ENCODE measurements at places on chromosomes 12 and 14.

- DNase-seq, result peak; percentile 44
Observed at GRCh38 chr12:89051065-89051677, 301.1 kb downstream of the DUSP6 start.

DNA sequence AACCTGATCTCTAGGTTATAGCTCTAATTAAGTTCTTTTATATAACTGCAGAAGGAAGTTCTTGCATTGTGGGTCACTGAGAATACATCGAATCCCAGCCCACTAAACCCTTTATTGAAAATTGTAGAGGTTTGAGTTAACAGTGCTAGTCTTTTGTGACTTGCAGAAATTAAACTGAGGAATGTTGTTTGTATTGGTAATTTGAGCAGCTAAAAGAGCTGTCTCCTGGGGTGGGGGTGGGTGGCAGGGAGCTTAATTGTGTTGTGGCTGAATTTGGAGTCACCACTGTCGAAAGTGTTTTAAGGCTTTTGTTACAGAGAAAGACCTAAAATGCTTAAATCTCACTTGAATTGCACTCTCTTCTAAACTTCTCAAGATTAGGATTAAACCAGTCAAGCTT lies 3.2 kb upstream of the COX8C start:
- DNase-seq, result no peak

- DNase-seq, result no peak
Observed at GRCh38 chr14:76376878-76377734, 1.2 kb downstream of the ESRRB start.

- DNase-seq, result peak; percentile 12
Observed at GRCh38 chr14:93114713-93115068, 1.0 kb downstream of the ITPK1 start.

DNA sequence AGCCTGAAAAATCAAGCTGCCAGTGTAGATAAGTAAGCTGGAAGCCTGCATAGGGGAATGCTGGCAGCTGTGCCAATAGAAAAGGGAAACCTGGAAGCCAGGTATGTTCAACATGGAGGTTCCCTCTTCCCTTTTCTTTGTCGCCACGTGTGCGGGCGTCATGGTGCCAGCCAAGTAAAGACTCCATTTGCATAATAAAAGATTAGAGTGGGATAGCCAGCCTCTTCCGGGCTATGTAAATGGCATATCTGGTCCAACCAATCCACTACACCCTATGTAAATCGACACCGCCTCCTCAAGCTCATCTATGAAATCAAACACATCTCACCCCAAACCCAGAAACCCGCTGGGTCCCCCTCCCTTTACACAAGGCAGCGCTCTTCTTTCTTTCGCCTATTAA lies 5.6 kb upstream of the ADGRD1 start:
- DNase-seq, result no peak

All from stimulated activated CD4-positive, alpha-beta T cell treated with anti-CD3 and anti-CD28 coated beads, Interleukin-4, amount 100 ng/mL, for 24 hours (primary cell).